ENCODE measurements at places on chromosomes 1 and 21.

GRCh38 chr1:68339505-68339904, 107.2 kb upstream of the WLS start:
- peak; percentile 35 for DNase-seq

GRCh38 chr21:34372321-34372720, 3.0 kb upstream of the SMIM11 start:
- no peak for DNase-seq

DNA sequence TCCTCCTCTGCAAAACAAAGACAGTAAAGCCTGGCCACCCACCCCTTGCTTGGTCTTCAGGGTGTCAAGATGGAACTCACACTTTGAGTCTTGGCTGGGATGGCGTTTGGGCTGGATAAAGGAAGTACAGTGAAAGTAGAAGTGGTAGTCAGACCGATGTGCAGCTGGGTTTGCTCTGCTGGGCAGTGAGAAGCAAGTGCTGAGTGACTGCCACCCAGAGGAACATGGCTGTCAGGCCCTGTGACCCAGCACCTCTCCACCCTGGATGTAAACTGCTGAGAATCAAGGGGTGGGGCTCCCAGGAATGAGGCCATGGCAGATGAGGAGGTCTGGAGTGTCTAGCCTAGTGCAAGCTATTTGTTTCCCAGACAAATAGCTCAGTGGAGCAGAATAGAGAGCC, 51.2 kb downstream of the POFUT2 start:
- no peak for DNase-seq

DNA sequence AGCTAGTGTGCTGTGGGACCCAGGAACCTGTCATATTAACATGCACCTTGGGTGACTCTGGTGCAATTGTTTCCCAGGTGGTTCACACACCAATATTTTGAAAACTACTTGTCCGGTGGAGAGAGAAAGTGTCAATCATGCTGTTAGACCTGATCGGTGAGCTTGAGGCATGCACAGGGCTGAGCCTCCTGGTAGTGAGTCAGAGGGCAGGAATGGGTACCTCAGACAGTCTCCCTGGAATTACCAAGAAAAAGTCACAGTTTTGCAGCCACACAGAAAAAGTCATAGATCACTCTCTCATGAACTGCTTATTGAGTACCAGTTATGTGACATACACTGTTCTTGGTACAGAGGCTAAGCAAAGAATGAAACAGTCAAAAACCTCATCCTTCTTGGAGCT, 140.1 kb upstream of the NFIA start:
- DNase-seq = no peak

GRCh38 chr1:234676103-234676594, 66.2 kb upstream of the IRF2BP2 start:
- peak; percentile 76 for DNase-seq

DNA sequence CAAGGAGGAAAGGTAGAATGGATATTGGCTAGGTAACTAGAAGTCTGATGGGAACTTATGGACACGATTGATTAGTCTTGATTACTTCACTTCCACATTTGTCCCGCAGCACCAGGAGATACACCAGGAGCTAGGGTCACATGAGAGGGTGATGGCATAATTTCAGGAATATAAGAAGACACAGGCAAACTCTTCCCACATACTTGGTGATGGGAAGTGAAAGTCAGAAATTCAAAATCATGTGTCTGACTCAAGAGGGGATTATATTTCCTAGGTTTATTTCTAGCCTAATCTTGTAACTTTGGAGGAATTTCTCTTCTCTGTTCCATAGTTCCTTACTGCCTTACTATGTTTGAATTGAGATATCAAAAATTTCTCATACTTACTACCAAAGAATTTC, 185.0 kb downstream of the PBX1 start:
- no peak for DNase-seq

DNA sequence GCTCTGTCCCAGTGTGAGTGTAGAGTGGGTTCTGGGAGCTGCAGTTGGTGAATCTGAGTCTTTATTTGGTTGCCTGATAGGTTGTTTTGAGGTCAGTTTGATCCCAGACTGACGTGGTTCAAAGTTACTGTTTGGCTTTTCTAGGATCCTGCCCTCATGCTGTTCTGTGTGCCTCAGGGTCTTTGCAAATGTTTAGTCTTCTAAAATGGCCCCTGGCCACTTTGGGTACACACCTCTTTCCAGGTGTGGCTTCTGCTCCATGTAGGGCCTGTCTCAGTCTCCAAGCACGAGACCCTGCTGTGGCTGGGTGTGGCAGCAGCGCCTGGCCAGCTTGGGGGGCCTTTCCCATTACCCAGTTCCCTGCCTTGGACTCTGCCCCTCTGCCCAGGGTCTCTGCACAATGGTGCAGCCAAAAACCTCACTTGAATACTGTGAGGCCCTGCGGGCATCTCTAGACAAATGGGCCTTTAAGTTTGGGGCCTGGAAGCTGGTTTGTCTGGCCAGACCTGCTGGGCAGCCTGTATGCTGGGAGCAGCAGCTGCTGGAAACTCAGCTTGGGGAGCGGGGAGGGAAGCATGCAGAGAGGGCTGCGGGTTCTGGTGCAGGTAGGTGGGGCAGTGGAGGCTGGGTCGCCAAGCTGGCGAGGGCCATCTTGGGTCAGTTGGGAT, 5.6 kb downstream of the PTPRF start:
- DNase-seq = no peak

- no peak for DNase-seq
Observed at GRCh38 chr21:38806153-38806941, 618 bp downstream of the ETS2 start.

GRCh38 chr1:157438146-157438545, 114.2 kb downstream of the FCRL5 start:
- peak; percentile 21 for DNase-seq

- no peak for DNase-seq
Observed at GRCh38 chr1:160169553-160170399, 18.4 kb downstream of the ATP1A4 start.

GRCh38 chr1:3899754-3900149, 320 bp downstream of the C1orf174 start:
- DNase-seq = no peak

- peak; percentile 9 for DNase-seq
Observed at GRCh38 chr1:83818916-83819315, 180.0 kb downstream of the TTLL7 start.

DNA sequence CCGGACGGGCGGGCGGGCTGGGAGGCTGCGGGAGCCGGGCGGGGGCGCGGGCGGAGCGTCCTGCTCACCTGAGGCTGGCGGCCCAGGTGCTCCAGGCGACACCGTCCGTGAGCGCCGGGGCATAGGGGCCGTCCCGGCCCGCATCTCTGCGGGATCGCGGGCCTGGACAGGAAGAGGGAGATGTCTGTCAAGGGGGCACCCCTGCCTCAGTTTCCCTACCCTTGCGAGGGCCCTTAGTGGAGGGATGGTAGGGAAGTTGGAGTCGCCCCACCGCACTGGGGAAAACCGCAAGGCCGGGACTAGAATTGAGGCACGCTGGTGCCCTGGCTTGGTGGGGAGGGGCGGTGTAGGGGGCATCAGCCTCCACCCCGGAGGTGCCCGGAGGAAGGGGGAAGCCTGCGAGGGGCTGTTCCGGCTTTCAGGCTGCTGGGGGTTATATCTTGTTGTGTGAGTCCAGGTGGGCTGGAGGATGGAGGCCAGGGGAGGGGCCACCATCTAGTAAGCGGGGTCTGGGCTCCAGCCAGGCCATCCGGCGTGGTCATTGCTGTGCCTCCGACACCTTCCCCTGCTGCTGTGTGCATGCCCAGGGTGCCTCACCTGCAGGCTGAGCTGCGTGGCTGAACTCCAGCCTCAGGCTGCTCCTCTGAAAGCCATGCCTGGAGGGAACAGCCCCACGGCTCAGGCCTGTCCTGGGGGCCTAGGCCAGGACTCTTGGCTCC, 580 bp downstream of the VWA1 start:
- no peak for DNase-seq

DNA sequence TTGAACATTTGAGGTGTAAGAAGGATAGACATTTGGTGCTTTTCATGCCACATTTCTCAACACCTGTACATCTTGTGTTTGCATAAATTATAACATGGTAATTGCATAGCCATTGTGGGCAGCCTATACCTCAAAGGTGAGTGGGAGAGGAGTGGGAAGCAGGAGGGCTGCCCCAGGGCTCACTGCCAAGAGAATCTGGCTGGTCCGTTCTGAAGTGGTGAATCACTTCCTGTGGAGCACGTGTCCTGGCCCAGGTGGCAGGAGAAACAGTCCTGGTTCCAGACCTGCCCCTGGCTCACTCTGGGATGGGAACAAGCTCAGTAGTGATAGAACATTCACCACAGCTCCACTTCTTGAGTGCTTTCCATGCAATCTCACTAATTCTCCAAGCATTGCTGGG, 11.6 kb upstream of the OLFML2B start:
- DNase-seq = peak; percentile 28

GRCh38 chr1:224357626-224358124, 996 bp downstream of the CNIH4 start:
- DNase-seq = peak; percentile 42

GRCh38 chr1:17423781-17424245, 15.7 kb downstream of the RCC2 start:
- peak; percentile 31 for DNase-seq

- DNase-seq = peak; percentile 56
Observed at GRCh38 chr1:236143104-236143948, 987 bp downstream of the GPR137B start.

DNA sequence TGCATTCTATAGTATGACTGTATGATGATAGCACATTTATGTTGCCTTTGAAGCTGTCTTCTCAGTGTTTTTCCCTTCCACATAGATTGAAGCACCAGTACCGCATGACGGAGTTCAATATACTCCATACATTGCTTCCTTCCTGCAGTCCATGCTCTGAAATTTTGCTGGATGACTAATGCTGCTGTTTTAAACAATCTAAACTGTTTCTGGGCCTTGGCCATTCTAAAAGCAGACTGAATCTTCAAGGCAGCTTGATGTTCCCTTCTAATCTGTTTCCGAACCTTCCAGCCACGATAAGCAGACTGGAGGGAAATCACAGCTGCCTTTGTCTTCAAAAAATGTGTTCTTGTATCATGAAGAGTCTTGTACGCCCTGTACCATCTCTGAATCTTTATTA, 36.2 kb upstream of the F13B start:
- DNase-seq = peak; percentile 10

DNA sequence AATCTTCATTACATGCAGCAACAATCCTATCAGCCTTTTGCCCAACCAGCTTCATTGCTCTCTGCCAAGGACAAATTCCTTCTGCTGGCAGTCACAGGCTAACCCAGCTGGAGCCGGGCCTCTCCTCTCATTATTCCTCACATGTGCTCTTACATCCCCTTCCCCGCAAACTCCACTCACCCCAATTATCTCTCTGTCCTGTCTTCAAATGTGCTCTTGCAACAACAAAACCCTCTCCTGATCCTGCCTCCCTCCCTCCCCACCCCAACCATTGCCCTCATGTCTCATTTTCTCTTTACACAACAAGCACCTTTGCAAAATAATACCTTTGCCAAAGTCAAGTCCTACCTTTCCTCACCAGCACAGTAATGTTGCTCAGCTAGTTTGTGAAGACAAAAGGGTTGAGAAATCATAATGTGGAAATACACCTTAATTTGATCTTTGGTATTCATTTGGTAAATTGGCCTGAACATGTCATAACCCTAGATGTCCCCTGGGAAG, 36.0 kb upstream of the DHCR24 start:
- DNase-seq = peak; percentile 28

- peak; percentile 26 for DNase-seq
Observed at GRCh38 chr1:98988904-98989555, 15.6 kb downstream of the PLPPR5 start.

DNA sequence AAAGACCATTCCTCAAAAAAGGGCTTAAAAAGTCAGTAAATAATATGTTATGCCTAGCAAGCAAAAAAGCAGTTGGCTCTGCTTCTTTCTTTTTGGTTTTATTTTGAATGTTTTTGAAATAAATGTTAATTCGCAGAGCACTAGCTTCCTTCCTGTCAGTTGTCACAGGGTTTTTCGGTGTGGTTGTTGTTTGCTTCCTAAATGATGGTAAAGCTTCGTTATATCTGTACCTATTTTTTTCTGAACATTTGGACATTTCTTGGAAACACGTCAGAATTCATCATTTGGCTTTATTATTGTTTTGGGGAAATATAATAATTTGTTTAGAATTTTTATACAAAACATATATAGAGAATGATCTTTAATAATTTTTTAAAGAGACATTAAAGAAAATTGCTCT, 351.9 kb upstream of the SGIP1 start:
- DNase-seq = no peak

GRCh38 chr1:40226192-40226591, 21.5 kb upstream of the TMCO2 start:
- no peak for DNase-seq

- peak; percentile 34 for DNase-seq
Observed at GRCh38 chr1:50959303-50959912, 659 bp downstream of the FAF1 start.

GRCh38 chr1:212721388-212722247, 22.0 kb upstream of the BATF3 start:
- DNase-seq = peak; percentile 82

- peak; percentile 48 for DNase-seq
Observed at GRCh38 chr1:205600085-205600484, 31.7 kb downstream of the ELK4 start.

DNA sequence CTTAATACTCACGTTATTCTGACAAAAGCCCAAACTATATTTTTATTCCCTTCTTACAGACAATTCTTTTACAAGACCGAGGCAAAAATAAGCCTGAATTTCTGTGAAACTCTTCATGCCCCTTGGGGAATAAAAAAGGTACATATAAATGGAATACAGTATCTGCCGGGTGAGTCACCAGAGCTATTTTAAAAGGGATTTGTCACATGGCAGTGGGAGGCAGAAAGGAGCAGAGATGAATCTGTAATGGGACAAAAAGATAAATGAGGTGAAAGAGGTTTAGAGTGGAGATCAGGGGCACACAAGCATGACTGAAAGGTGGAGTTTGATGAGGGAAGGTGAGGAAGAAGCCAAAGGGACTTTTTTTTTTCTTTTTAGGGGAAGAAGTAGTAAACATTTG, 8.8 kb downstream of the XCL1 start:
- DNase-seq = peak; percentile 32

DNA sequence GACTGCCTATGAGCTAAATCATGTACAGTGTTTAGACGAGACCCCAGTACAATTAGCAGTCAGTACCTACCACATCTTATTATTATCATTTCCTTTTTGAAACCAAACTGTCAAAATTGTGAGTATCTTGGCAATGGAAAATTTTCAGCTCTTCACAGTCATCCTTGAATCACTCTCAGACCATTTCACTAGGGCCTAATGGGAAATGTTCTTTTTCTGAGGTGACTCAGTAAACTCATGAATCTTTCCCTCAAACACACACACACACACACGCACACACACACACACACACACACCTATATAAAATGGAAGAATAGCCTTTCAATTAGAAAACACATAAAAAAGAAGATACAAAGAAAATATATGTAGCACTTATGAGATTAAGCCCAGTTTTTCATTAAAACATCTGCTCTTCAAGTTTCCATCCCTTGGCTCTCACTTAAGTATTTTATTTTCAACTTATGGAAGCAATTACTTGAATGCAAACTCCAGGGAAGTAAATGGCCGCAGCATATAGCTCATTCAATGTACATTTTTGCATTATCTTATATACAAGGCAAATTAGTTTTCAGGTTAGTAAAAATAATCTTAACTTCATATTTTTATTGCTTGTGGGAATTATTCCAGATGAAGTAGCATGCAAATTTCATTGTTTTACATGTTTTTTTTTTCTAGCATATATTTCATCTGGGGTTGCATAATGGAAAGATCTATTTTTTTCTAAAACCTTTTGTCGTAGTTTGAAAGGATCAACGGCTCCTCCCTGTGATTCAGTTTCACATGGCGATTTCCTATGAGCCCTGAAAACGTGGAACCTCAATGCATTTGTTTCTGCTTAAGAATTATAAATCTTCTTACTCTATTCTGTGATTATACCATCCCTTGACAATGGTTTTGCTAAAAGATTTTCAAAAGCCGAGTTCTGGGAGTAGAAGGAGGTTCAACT, 46.3 kb upstream of the TMPRSS15 start:
- peak; percentile 77 for DNase-seq
